Epithelial cell of proximal tubule (primary cell): ENCODE measurements at places on chromosomes 1 and 21.

- DNase-seq, result no peak
Measured at GRCh38 chr1:200337831-200338230, 72.0 kb downstream of the ZNF281 start.

DNA sequence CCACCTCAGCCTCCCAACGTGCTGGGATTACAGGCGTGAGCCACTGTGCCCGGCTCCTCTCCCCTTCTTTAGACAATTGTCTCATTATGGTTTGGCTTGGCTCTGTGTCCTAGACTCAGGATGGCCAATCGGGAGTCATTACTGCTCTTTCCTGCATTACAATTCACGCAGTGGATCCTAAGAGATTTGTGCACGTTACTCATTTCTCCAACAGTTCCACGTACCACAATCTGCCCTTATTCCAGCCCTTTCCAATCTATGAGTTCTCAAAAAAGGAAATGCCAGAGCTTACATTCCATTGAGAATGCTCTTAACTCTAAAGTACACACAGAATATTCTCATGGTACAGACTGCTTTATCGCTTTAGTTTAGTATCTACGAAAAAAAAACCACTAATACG lies 357.0 kb downstream of the GPATCH2 start:
- DNase-seq, result no peak

DNA sequence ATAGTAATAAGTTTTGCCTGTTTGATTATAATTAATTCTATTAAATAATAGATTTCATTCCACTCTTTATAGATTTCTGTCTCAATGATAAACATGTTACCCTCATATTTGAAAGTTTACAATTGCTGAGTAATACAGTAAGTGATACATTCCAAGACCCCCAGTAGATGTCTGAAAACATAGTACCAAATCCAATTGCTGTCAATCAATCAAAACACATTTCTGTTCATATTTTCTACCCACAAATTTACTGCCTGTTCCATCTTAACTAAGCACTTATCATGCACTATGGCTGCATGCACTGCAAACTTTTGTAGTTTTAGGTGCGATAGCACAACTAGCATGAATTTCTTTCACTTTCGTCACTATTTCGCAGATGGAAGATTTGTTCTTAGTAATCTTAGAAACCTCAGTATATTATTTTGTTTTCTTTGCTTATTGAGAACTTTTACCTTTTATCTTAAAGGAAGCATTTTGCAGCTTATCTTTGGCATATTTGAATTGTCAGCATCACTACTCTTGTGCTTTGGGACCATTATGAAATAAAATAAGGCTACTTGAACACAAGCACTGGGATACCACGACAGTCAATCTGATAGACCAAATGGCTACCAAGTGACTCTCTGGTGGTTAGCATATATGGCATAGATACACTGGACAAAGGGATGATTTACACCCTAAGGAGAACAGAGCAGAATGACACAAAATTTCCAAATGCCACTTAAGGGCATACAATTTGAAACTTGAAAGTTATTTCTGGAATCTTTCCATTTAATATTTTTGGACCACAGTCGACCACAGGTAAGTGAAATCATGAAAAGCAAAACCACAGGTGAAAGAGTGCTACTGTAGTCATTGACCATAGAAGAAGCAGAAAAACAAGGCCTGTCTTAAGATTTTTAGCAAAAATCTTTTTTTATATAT lies 67.6 kb downstream of the RGS13 start:
- DNase-seq, result no peak

DNA sequence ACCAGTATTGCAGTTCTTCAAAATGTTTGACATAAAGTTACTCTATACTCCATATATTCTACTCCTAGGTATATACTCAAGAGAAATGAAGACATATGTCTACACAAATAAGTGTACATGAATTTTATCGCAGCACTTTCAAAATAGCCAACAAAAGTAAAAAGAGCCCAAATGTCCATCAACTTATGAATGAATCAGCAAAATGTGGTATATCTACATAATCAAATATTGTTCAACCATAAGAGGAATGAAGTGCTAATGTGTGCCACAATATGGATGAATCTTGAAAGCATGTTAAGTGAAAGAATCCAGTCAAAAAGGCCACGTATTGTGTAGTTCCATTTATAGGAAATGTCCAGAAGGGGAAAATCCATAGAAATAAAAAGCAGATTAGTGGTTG lies 98.6 kb upstream of the F3 start:
- DNase-seq, result no peak

GRCh38 chr1:54814126-54814498 lies 13.0 kb upstream of the TTC22 start:
- no peak for DNase-seq

DNA sequence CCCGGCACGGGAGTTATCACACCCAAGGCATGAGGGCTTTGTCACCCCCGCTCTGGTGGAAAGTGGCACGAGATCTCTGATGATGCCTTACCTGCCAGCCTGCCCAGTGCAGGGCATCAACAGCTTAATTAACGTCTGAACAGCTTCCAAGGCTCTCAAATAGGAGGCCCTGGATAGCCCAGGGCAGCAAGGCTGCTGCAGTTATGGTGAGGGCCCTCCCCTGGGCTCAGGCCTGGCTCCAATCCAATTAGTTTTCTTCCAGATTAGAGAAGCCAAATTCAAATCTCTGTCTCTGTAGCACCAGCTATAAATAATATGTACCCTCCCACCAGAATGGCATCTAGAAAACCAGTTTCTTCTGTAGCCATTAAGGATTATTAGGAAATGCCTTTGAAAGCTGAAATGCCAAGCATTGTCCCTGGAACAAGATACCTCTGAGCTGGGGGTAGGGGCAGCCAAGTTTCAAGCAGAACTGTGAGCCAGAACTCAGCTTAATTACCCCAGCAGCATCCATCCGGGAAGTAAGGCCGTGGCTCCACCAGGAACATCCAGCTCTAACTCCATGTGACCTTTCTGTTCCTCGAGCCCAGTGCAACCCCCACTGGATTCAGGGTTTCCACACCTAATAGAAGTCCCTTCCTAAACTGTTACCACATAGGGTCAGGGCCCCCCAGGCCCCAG lies 12.5 kb downstream of the QSOX1 start:
- no peak for DNase-seq

DNA sequence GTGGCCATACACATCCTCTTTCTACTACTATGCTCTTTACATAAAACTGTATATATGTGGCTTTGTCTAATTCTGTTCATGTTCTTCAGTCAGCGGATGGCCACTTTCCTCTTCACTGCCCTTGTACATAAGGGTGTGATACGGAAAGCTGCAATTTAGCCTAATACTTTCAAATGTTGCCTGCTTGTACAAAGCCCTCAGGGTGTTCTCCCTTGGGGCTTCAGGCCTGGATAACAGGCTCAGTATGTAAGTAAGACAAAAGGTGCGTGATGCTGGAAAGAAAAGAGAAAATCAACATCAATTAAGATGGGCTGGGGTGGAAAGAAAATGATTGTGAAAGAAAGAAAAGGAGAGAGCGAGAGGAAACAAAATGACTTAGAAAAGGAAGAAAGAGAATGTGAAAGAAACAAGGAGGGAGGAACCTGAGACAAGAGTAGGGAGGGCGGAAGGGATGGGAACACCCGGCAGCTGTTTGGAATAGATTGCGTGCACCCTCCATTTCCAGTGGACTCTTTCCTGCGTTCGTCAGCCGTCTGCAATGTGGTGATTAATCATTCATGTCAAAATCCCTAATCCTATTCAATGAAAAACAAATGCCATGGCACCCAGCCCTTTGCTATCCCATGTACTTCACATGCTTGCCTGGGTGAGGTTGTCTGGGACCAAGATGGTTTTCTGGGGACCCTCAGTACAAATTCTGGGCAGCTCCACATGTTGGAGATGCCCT lies 553.6 kb downstream of the NUF2 start:
- no peak for DNase-seq

DNA sequence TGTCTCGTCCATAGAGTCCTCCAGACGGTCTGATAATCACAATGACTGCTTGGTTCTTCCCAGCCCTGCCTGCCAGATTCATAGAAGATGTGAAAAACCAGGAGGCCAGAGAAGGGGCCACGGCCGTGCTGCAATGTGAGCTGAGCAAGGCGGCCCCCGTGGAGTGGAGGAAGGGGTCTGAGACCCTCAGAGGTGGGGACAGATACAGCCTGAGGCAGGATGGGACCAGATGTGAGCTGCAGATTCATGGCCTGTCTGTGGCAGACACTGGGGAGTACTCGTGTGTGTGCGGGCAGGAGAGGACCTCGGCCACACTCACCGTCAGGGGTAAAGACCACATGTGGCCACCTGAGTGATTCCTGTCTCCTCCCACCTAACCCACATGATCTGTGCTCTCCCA lies 86.9 kb downstream of the OBSCN start:
- DNase-seq, result no peak

GRCh38 chr1:56345831-56346230 lies 233.5 kb downstream of the PLPP3 start:
- DNase-seq, result no peak

DNA sequence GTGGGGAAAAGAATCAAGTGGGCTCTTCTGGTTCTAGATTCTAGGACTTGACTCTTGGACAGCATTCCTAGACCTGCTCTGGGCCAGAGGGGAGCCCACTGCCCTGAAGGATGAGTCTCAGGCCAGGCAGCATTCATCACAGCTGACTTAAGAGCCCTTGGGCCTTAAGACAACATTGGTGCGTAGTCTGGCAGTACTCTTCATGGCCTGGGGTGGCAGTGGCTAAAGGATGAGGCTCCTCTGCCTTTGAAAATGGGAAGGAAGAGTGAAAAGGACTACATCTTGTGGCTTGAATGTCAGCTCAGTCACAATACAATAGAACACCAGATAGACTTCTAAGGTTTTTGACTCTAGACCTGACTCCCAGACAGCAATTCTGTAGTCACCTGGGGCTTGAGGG lies 1415.1 kb upstream of the PRMT6 start:
- DNase-seq, result no peak

- no peak for DNase-seq
Measured at GRCh38 chr1:11174261-11174942, 14.8 kb upstream of the ANGPTL7 start.

DNA sequence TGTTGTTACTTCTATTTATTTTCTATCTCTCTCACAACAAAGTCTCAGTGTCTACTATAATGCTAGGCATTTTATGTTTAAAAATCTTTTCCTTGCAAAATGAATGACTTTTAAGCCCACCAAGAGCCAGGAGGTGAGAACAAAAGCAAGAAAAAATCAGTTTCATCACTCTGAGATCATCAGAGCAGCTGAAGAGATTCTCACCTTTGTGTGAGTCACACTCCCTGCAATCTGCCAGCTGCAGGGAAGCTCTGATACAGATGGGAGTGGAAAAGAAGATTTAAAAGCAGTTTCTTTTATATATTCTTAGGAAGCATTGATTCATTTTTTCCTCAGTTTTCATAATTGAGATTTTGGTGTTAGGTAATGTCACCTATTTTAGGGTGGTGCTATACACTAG lies 107.6 kb downstream of the LHX9 start:
- no peak for DNase-seq

DNA sequence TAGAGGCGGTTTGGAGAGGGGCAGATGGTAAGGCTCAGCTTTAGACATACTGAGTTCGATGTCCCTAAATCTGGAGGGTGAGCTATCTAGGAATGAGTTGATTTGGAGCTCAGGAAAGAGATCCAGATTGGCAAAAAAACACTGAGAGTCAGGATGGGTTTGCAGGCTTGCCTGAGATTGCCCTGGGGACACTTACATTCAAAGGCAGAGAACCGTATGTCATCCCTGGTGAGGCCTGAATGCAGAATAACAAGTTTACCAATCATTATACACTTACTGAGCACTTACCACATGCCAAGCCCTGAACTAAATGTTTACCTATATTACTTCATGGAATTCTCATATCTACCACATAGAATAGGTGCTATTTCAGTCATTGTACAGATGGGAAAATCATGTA lies 27.5 kb downstream of the TFAP2E start:
- DNase-seq, result no peak

DNA sequence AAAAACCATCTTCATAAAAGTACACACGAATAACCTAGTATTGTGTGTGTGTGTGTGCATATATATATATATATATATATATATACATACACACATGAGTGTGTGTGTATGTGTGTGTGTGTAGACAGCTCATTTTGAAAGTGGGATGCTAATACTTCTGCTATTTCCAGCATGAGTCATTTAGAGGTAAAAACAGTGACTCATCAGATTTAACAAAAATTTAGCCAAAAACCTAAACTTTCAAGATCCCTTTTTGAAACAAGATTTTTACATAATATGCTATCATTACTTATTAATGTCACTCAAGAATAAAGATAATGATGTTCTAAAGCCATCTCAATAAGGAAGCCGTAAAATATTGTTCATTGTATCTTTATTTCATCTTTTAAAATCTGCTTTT lies 35.6 kb upstream of the ADGRL4 start:
- DNase-seq, result no peak

GRCh38 chr1:65311760-65312159 lies 2.4 kb downstream of the DNAJC6 start:
- DNase-seq, result no peak

GRCh38 chr1:39392851-39393573 lies 98.4 kb upstream of the BMP8A start:
- DNase-seq, result no peak

GRCh38 chr1:231778009-231778719 lies 151.6 kb downstream of the DISC1 start:
- no peak for DNase-seq

GRCh38 chr21:16418642-16419041 lies 688.9 kb downstream of the USP25 start:
- DNase-seq, result no peak

- peak; percentile 67 for DNase-seq
Measured at GRCh38 chr1:182120411-182121258, 59.1 kb upstream of the ZNF648 start.

DNA sequence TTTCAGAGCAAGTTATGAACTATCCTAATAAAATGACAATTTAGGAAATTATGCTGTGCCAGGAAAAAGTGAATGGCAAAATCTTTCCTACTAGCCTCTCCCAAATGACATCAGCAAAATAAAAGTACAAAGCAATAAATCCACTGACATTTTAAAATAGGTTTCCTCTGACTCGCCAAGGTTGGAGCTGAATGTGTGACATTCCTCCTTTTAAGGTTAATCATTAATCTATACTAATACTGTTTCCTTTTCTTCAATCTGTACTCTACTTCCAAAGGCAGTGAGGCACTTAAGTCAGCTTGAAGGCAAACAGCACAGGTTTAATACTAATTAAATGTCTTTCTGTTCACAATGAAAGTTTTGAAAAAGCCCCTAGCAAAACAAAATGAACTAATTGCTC lies 15.7 kb downstream of the RNF19B start:
- DNase-seq, result peak; percentile 80

DNA sequence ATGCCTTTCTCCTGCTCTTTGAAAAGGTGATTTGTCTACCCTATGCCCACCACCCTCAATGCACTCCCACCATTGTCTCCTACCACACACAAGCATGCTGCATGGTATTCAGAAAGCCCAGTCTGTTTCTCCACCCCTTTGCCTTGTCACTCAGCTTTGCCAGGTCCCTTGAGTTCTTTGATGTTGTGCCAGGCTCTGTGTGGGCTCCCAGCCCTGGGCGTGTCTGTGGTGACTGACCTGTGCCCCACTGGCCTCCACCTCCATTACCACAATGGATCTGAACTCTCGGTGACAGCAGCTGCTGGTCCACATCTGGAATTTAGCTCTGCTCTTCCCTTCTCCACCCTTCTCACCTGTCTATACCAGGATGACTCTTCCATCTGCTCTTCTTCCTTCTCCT lies 34.9 kb downstream of the ATP2B4 start:
- DNase-seq, result no peak
